ENCODE measurements at places on chromosomes 5 and 9.

DNA sequence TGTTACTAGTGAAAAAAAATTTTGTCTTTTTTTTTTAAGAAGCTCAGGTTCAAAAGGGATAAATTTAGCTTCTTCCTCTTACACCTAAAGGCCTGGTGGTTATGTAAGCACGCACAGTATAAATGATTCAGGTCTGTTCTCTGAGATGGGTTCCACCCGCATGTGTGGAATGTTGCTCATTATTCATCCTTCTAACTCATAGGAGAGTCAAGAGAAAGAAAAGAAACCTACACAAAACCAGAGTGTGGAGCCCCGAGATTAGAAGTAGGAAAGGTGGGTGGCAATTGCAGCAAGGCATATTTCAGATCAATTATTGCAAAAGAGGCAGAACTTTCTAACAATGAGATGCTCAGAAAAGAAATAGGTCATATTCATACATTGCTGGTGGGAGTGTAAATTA is 13.5 kb downstream of the PLAC8L1 start:
- H3K4me1 ChIP-seq: no peaks in the 10 kb centered on the region
- no peaks in the 10 kb centered on the region for H3K27me3 ChIP-seq
- H3K36me3 ChIP-seq: no peaks in the 10 kb centered on the region
- no peak for DNase-seq

DNA sequence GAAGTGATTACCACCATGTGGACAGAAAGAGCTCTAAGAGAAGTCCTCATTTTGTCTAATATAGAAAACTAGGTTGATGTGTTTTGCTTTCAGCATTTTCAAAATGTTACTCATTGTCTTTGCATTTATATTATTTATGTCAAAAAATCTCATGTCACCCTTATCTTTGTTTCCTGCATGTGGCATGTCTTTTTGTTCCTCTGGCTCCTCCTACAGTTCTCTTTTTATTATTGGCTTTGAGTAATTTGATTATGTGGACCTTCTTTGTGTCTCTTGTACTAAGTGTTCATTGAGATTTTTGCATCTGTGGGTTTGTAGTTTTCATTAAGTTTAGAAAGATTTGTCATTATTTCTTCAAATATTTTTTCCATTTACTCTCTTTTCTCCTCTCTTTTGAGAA is 58.8 kb downstream of the GNG10 start:
- H3K27me3 ChIP-seq: no peaks in the 10 kb centered on the region
- no peak overlapping the region for H3K4me3 ChIP-seq
- H3K36me3 ChIP-seq: no peaks in the 10 kb centered on the region
- H3K27ac ChIP-seq: no peak overlapping the region

GRCh38 chr5:123755653-123756317 is 243.8 kb downstream of the CSNK1G3 start:
- H3K27ac ChIP-seq: no peak overlapping the region
- H3K36me3 ChIP-seq: no peaks in the 10 kb centered on the region
- no peak for DNase-seq
- H3K4me1 ChIP-seq: peaks cover 10% of the 10 kb centered on the region
- no peak overlapping the region for H3K4me3 ChIP-seq
- no peaks in the 10 kb centered on the region for H3K27me3 ChIP-seq

- H3K27me3 ChIP-seq: no peaks in the 10 kb centered on the region
- no peaks in the 10 kb centered on the region for H3K36me3 ChIP-seq
- no peak overlapping the region for H3K4me3 ChIP-seq
- DNase-seq: no peak
- no peak overlapping the region for H3K27ac ChIP-seq
- H3K4me1 ChIP-seq: no peaks in the 10 kb centered on the region
Measured at GRCh38 chr5:59065554-59065953, 482.7 kb downstream of the RAB3C start.

- peaks cover 6% of the 10 kb centered on the region for H3K4me1 ChIP-seq
- H3K4me3 ChIP-seq: no peak overlapping the region
- H3K27me3 ChIP-seq: no peaks in the 10 kb centered on the region
- H3K36me3 ChIP-seq: no peaks in the 10 kb centered on the region
- H3K27ac ChIP-seq: peak overlapping the region; percentile 48
Measured at GRCh38 chr5:1208743-1209488, 7.5 kb downstream of the SLC6A19 start.

DNA sequence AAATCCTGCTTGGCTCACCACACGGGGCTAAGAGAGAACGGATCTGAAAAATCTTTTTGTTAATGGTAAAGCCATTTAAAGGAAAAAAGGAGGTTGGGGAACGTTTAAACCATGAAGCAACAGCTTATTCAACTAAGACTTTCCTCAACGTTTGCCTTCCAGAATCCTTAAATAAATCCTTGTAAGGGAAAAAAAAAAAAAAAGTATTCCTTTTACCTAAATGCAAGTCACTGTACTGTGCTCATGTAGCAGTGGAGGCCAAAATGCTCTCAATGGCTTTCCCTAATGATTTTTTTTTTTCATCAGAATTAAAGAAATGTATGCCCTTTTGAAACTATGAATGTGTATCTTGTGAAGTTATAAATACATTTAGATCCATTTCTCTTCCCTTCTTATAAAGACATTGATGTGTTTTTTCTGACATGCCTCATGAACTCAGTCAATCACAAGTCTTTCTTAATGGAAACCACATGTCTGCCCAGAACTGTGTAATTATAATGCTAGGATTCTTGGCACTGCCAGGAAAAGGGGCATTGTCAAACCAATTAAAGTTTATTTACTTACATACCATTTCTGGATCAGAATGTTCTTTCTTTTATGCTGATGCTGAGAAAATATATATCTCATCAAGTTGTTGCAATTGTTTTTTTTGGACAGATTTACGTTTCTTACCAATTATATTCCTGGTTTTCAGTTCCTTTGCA is 107.5 kb downstream of the EBF1 start:
- peaks cover 8% of the 10 kb centered on the region for H3K4me1 ChIP-seq
- H3K27me3 ChIP-seq: no peaks in the 10 kb centered on the region
- H3K36me3 ChIP-seq: no peaks in the 10 kb centered on the region
- DNase-seq: no peak

Measured in hepatocyte (in vitro differentiated cells).